PC-3 (cell line): ENCODE measurements at places on chromosomes 2 and 18. TPM values are rescaled to one million over a fixed set of nuclear protein-coding genes. Genes with fewer than 3 reads are reported as not detected.

DNA sequence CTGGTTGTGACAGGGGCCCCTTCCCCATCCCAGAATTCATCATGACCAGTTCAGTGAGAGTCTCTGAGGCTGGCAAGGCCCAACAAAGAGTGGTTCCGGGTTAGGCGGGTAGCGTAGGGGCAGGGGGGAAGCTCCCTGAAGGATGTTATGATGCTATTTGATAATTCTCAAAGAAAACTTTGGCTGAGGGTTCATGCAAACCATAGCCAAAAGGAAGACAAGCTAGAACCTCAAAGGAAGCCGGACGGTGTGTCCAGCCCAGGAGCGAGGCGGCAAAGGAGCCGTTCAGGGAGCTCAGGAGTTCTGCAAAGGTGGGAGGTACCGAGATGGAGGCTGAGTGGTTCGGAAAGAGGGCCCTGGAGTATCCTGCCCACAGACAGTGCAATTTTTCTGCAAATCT lies 226.8 kb upstream of the RAB6C start:
- DNase-seq = no peak

GRCh38 chr2:201452058-201452921 lies 750 bp downstream of the STRADB start:
- peak; percentile 22 for DNase-seq

DNA sequence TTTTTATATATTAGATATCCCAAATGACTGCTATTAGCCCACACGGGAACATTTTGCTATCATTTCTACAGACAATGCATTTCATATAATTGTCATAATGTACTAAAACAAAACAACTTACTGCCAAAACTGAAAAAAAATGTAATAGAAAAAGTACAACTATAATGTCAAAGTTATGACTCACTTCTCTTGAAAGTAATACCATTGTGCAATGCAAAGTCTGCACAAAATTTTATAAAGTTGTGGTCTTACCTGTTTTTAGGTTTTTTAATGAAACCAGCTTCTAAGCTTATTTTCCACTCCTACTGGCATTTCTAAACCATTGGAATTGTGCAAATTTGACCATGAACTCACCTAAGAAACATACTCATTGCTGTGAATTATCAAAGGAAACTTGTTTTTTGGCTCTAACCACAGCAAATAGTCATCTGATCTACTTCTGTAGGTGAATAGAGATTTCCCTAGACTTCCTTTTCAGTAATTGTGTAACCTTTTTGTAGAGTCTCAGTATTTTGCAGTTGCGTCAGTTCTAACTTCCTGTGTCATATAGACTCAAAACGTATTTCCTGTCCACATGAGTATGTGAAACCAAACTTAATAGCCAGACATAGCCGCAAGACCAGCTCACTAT lies 31.9 kb upstream of the TFPI start:
- DNase-seq = peak; percentile 56

DNA sequence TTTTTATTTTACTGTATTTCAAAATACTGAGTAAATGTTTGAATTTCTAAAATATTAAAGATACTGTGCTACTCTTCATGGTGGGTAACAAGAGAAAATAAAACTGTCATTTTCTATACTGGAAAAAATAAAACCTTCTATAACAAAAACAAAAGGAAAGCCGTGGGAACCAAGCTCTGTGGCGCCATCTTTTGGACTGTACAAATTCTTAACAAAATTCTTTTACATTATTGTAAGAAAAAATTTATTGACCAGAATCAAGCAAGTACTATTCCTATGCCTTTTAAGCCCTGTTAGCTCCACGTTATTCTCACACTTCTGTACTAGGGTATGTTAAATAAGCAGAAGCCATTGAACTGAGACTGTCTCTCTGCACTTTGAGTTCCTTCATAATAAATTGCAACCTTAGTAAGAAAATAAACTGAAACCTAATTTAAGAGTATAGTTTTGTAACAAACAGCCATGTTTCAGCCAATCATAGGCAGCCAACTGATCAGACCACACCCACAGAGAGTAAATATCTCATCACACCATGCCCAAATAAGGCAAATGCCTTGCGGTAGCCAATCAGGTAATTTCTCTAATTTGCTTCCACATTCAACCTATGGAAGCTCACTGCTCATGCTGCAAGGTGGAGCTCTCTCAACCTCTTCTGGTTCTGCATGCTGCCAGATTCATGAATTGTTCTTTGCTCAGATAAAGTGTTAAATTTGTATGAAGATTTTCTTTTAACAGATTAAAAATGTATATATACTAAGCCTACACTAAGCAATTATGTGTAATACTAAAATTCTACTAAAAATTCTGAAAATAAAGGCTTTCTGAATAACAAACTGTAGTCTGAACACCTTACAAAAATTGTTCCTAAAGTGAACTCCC lies 42.2 kb downstream of the HIBCH start:
- DNase-seq = peak; percentile 58

GRCh38 chr2:150783015-150783414 lies 295.5 kb upstream of the RND3 start:
- no peak for DNase-seq

DNA sequence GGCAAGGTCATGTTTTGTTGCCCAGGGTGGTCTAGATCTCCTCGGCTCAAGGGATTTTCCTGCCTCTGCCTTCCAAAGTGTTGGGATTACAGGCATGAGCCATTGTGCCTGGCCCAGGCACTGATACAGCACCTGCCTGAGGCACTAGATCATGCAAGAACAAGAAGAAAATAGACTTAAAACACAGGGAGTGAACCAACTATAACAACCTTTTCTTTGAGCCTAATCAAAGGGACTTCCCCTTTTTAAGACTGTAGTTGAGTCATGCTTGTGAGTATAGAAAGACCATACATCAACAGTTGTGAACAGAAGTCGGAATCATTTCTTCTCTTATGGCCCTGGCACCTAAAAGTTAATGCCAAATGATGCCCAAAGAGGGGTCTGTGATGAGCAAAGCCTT lies 47.9 kb upstream of the MAPRE2 start:
- DNase-seq = no peak

GRCh38 chr18:59265246-59265973 lies 7.8 kb downstream of the RAX start:
- no peak for DNase-seq

DNA sequence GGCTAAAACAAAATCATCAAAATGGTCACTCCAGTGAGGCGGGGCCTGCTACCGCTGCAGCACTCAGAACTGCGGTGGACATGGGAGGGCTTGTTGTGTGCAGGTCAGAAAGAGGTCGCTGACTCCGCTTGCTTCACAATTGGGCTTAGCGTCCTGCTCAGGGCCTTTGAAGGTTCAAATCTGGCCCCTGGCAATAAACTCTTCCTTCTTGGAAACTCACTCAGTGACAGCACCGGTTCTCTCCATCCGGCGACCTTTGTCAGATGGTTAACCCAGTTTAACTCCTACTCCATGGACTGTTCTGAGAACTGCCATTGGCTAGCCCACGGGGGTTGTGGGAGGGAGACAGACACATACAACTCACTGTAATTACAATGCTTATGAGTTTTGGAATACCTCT lies 29.0 kb upstream of the LAPTM4A start:
- DNase-seq = no peak

DNA sequence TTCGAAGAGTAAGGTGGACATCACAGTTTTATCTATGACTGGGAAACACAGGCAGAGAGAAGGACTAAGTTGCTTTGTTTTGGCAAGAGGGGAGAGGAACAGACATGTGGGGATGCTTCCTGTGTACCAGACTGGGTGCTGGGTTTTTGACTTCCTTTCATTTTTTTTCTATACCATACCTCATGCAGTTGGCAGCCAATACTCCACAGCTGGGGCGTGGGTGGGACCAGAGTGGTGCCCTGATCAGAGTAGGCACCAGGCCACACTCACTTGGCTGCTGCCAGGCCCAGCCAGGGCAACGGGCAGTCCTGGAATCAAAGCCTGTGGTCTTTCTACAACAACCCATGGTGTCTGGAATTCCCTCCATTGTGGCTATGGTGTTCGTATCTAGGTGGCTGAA lies 45.2 kb downstream of the SH3RF3 start:
- no peak for DNase-seq

- peak; percentile 18 for DNase-seq
These were observed 15.1 kb upstream of the WDR33 start for GRCh38 chr2:127826047-127826446.

DNA sequence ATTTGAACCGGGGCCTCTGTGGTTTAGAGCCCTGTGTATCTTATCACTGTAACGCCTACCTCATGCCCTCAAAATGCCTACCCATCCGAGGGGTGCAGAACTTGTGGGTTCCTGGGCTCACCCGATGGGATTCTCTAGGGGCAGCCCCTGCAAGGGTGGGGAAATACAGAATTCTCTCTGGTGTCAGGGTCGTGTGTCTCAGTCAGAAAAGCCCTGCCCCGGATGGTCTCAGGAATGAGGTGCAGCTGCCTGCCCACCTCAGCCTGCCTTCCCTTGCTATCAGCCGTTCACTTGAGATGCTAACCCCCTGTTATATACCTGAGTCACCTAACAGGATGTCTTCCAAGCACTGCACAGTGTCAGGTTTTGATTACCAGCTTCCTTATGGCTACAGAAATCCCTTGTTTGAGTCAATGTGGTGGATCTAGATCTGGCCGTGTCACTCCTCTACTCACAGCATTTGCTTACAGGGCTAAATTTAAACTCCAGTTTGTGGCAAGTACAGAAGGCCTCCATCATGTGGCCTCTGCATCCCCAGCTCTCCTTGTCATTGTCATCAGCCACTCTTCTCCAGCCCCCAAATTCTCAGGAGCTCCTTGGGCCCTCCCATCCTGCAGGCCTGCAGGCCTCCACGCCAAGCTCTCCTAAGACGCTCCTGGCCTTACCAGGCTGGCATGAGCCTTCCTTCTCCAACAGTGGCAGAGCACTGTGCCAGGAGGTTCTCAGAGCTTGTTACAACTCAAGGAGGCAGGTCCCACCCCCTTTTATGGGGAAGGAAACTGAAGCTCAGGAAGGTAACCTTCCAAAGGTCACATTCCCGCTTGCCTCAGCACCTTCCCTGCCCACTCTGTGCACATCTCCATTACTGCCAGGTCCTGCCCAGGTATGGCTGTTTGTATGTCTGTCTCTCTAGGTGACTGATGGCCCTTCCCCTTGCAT lies 14.3 kb upstream of the MAP3K2 start:
- DNase-seq = peak; percentile 75

DNA sequence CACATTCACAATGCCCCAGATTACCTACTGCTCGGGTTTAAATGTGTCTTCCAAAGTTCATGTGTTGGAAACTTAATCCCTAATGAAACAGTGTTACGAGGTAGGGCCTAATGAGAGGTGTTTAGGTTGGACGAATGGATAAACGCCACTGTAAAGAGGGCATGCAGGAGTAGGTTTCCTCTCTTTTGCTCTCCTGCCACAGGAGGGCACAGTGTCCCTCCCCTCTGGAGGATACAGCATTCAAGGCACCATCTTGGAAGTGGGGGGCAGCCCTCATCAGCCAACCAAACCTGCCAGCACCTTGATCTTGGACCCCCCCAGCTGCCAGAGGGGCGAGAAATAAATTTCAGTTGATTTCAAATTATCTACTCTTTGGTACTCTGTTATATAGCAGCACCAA lies 103.5 kb downstream of the TSHZ1 start:
- DNase-seq = no peak

DNA sequence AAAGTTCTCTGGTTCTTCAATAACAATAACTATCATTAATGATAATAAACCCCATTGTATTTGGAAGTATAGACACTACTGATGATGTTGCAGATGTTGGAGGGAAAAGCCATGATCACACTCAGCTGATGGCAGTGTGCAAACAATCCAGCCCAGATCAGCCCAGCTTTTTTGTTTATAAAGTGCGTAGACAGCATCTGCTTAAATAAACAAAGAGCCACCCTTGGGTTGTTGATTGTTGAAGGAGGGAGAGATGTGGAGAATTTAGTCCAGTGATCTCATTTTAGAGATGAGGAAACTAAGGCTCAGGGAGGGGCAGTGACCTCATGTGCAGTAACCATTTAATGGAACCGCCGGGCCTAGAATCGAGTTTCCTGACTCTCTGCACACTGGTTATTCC lies 56.0 kb upstream of the MEX3C start:
- DNase-seq = no peak

- DNase-seq = no peak
These were observed 5.0 kb upstream of the ZSWIM2 start for GRCh38 chr2:186853951-186854350.

GRCh38 chr2:227394401-227394800 lies 6.7 kb upstream of the SCYGR1 start:
- no peak for DNase-seq

- DNase-seq = peak; percentile 68
These were observed 38.5 kb downstream of the KCTD18 start for GRCh38 chr2:200471324-200471848.

DNA sequence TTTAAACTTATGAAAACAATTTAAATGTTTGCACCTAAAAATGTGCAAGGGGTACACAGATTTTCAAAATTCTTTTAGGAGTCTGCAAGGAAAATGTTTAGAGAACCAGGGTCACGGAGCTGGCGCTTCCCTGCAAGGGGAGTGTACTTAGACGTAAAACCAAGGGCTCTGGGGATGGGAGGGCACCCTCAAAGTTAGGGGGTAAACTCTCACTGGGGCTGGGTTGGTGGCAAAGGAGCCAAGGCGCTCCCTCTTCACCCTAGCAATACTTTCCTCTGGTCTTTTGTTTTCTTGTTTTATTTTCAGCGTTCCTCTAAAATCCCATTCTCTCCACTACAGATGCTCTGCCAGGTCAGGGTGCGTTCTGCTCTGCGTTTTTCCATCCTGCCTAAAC lies 20.0 kb downstream of the TMEM247 start:
- DNase-seq = no peak

DNA sequence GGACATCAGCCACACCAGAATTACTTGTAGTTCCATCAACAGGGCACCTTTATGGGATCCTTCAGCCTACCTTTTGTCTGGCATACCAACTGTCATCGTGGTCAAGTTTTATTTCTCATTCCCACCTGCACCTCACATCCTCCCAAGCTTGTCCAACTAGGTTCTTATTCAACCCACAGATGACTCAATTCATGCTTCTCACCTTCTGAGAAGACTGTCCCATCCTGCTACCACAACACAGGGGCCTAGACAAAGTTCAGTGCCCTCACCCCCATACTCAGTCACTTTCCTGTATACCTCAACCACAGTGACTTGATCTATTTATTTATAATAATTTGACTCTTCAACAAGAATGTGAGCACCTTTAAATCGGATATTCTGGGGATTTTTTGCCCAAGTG lies 114.4 kb upstream of the ACVR1C start:
- DNase-seq = peak; percentile 13

DNA sequence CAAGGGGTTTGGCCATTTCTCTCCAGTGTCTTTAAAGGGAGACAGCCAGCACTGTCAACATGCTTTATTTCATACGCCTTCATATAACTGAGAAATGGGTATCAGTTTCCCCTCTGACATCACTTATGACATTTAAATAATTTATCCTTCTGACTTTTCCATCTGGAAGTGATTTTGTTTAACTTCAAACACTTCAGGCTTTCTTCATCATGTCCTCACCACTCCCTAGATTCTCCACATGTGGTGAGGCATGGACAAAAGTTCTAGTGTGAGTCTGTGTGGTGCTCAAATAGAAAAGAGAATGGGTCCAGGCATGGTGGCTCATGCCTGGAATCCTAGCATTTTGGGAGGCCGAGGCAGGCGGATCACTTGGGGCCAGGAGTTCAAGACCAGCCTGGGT lies 158.6 kb downstream of the TXNL1 start:
- no peak for DNase-seq

Gene NEU4
- not detected in 2 replicates for total RNA-seq

Gene SERPINB4
- 0.40 TPM in 1 of 2 replicates, not detected in the other for total RNA-seq

Gene UGT1A3
- not detected in 2 replicates for total RNA-seq

Gene CNDP1
- not detected in 2 replicates for total RNA-seq

Gene C2orf15
- 3.3 and 4.4 TPM in 2 replicates for total RNA-seq

Gene TXNDC2
- total RNA-seq = 0.87 TPM in 1 of 2 replicates, not detected in the other

Gene PIGN
- total RNA-seq = 20.3 and 22.7 TPM in 2 replicates

Gene IL36G
- 0.62 TPM in 1 of 2 replicates, not detected in the other for total RNA-seq

Gene UGT1A4
- total RNA-seq = not detected in 2 replicates

Gene RGPD3
- 0.04 TPM in 1 of 2 replicates, not detected in the other for total RNA-seq

Gene TWSG1
- 30.1 and 32.8 TPM in 2 replicates for total RNA-seq

Gene TUBA3E
- not detected in 2 replicates for total RNA-seq

Gene OR6B2
- not detected in 2 replicates for total RNA-seq
